NCI-H2081 treated with DMSO at 0.1 percent for 48 hours (cell line): ENCODE measurements at places on chromosomes 7 and 10.

DNA sequence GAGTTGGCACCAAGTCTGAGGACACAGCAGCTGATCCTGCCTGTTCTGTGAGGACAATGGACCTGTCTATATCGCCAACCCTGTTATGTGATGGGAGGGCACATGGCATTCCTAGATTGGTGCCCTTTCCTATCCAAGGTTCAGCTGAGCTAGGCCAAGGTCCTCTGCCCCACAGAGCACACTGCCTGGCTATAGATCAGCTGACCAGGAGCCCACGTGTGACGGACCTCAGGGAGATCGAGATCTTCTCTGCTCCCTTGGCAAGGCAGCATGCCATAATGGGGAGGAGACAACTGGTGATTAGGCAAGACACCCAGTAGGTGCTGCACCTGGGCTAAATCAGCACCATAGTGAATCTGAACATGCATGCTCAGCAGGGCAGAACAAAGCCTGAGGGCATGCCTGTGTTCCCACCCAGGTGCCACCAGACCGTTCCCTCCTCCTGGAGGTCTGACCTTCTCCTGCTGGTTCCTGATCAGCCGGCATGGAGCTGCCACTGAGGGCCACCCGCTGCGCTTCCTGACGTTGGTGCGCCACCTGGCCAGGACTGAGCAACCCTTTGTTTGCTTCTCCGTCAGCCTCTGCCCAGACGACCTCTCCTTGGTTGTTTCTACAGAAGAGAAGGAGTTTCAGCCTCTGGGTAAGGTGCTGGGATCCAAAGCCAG lies 93.7 kb downstream of the WDFY4 start:
- no peak for DNase-seq

DNA sequence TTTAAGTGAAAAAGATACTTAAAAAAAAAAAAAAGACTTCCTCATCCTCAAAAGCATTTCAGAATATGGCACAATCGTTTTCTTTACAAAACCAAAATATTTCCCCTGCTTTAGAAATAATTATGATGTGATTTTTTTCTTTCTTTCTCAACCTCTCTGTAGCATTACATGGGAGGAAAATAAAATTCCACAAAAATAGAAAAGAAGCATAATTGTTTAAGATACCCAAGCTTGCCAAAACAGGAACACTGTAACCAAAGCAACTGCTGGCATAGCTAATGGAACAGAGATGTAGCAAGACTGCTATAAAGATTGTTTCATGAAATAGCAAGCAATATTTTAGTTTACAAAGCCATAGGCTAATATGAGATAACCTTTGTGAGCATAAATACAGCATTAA lies 75.6 kb upstream of the GPR22 start:
- DNase-seq, result no peak

- no peak for DNase-seq
These were observed 85.2 kb downstream of the ARHGAP22 start for GRCh38 chr10:48519481-48520183.

DNA sequence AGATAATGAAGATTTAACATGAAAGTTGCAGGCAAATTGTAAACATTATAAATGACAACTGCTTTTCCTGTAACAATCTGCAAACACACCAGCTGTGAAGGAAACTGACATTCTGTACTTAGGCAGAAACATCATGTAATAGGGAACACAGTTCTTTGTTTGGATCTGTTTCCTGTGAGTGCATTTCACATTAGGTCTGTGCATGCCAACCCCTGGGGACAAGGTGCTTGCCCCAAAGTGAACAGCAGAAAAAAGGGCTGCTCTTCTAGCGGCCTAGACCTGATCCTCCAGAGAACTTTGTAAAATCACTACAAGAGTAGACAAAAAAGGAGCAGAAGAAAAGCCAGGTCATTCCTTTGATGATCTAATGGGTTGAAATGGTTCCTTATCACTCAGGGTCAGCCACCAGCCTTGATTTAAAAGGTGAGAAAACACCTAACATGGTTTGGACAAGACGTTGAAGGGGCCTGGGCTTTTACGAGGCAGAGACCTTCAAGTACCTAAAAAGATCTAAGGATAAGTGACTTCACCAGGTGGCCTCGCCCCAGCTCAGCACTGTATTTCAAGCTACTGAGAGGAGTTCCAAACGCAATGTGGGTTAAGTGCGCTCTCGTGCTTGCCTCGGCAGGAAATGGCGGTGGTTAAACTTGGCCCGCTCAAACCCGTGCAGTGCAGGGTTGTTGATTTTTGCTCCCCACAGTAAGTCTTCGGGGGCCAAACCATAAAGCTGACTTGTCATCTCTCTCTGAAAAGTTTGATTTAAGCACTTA lies 249.7 kb downstream of the CREB5 start:
- DNase-seq, result no peak

GRCh38 chr7:130996833-130997231 lies 262.8 kb upstream of the KLF14 start:
- DNase-seq, result peak; percentile 14
